CD4-positive, alpha-beta memory T cell (primary cell): ENCODE measurements at places on chromosomes 4 and X. TPM values are rescaled to one million over a fixed set of nuclear protein-coding genes. Genes with fewer than 3 reads are reported as not detected.

- DNase-seq = no peak
- no peaks in the 10 kb centered on the region for H3K27me3 ChIP-seq
- no peaks in the 10 kb centered on the region for H3K4me1 ChIP-seq
- no peaks in the 10 kb centered on the region for H3K36me3 ChIP-seq
These were observed 230.8 kb downstream of the CPE start for GRCh38 chr4:165609653-165610052.

- no peaks in the 10 kb centered on the region for H3K27me3 ChIP-seq
- peaks cover 13% of the 10 kb centered on the region for H3K4me1 ChIP-seq
- H3K36me3 ChIP-seq = no peaks in the 10 kb centered on the region
- H3K27ac ChIP-seq = no peak overlapping the region
These were observed 16.4 kb downstream of the MBNL3 start for GRCh38 chrX:132472397-132472796.

GRCh38 chrX:148593146-148593545 lies 92.7 kb downstream of the AFF2 start:
- no peaks in the 10 kb centered on the region for H3K36me3 ChIP-seq
- H3K4me3 ChIP-seq = no peak overlapping the region
- no peak for DNase-seq

DNA sequence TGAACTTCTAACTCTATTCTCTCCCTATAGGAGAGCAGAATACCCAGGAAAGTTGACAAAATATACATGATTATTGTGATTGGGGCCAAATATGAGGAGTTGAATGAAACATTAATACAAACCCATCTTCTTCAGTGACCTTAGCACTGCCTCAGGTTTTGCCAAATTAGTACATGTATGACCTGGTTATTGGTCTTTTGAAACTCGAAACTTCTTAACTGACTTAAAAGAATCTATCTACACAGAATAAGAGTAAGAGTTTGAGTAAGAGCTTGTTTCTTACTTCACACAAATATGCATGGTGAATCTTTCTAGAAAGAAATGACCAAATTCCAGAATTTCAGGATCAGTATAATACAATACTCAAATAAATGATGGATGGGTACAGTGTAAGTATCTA lies 213.0 kb upstream of the GK2 start:
- H3K36me3 ChIP-seq = no peaks in the 10 kb centered on the region
- H3K27me3 ChIP-seq = no peaks in the 10 kb centered on the region
- no peak for DNase-seq

DNA sequence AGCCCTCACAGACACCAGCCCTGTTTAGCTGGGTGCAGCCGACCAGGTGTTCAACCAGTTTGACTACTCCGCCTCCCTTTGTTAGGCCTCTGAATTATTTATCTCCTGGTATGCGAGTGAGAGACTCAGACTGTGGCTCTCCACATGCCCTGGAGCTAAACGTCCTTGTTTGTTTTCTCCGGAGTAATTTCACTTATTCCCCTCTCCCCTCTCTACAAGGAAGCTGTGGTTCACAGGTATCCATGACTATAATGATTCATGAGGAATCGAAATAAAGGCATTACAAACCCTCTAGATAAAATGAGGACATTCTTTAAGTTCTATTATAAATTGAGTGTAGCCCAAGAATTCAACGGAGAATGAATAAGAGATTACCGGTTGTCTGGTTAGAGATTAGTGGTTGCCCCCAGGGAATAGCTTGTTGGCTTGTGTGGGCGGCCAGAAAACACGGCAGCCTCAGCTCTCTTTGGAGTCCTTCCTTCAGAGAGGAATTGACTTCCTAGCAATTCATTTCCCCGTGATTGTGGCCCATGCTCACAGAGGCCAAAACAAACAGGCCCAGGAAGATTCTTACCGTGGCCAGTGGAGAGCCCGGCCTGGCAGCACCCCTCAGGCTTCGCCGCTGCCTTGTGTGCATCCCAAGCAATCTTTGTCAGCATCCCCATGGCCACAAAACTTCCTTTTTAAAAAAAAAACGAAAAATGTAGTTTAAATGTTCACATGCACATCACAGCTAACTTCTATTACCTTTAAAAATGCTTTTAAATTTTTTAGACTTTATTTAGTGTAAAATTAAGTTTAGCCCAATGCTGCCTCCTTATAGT lies 60.2 kb upstream of the CBR4 start:
- no peaks in the 10 kb centered on the region for H3K27me3 ChIP-seq
- no peak overlapping the region for H3K4me3 ChIP-seq
- DNase-seq = no peak
- H3K36me3 ChIP-seq = no peaks in the 10 kb centered on the region
- H3K4me1 ChIP-seq = no peaks in the 10 kb centered on the region

- H3K36me3 ChIP-seq = no peaks in the 10 kb centered on the region
- H3K4me3 ChIP-seq = no peak overlapping the region
- no peaks in the 10 kb centered on the region for H3K4me1 ChIP-seq
- DNase-seq = no peak
These were observed 96.4 kb upstream of the TTC29 start for GRCh38 chr4:147042046-147042445.

DNA sequence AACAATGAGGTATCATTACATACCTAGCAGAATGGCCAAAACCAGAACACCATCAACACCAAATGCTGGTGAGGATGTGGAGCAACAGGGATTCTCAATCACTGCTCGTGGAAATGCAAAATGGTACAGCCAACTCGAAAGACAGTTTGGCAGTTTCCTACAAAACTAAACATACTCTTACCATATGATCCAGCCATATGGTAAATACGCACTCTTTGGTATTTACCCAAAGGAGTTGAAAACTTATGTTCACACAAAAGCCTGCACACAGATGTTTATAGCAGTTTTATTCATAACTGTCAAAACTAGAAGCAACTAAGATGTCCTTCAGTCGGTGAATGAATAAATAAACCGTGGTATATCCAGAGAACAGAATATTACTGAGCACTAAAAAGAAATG lies 7.8 kb downstream of the CASP3 start:
- peaks cover 17% of the 10 kb centered on the region for H3K36me3 ChIP-seq
- peaks cover 45% of the 10 kb centered on the region for H3K4me1 ChIP-seq
- H3K4me3 ChIP-seq = no peak overlapping the region

- H3K27ac ChIP-seq = no peak overlapping the region
- H3K4me1 ChIP-seq = peaks cover 12% of the 10 kb centered on the region
- no peaks in the 10 kb centered on the region for H3K27me3 ChIP-seq
These were observed 28.6 kb upstream of the KIAA0232 start for GRCh38 chr4:6753891-6754290.

GRCh38 chrX:43267652-43268051 lies 388.4 kb upstream of the MAOA start:
- no peaks in the 10 kb centered on the region for H3K36me3 ChIP-seq
- no peaks in the 10 kb centered on the region for H3K27me3 ChIP-seq
- no peak for DNase-seq
- H3K27ac ChIP-seq = no peak overlapping the region
- H3K4me1 ChIP-seq = no peaks in the 10 kb centered on the region
- no peak overlapping the region for H3K4me3 ChIP-seq

GRCh38 chr4:76125816-76126215 lies 22.4 kb downstream of the NUP54 start:
- H3K27ac ChIP-seq = no peak overlapping the region
- DNase-seq = no peak
- no peaks in the 10 kb centered on the region for H3K27me3 ChIP-seq
- peaks cover 39% of the 10 kb centered on the region for H3K36me3 ChIP-seq
- no peak overlapping the region for H3K4me3 ChIP-seq
- no peaks in the 10 kb centered on the region for H3K4me1 ChIP-seq

GRCh38 chr4:38924353-38924752 lies 56.7 kb downstream of the FAM114A1 start:
- H3K36me3 ChIP-seq = no peaks in the 10 kb centered on the region
- H3K4me3 ChIP-seq = no peak overlapping the region
- H3K27me3 ChIP-seq = no peaks in the 10 kb centered on the region
- no peaks in the 10 kb centered on the region for H3K4me1 ChIP-seq
- H3K27ac ChIP-seq = no peak overlapping the region
- no peak for DNase-seq

DNA sequence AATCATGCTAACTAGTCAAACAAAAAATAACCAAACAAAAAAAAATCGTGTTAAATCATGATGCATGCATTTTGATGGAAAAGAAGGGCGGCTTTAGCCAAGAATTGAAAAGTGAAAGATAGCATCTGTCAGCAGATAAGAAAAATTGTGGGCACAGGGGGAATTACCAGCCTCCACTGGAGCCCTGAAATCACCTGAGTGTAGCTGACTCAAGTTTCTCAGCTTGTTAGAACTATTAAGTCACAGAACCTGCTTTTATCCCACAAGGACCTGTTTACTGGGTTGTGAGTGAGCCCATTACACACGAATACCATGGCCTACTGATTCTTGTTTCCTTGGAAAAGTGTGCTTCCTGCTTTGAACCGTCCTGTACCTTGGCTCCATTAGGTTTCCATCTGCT lies 85.2 kb downstream of the COX18 start:
- no peak overlapping the region for H3K27ac ChIP-seq
- no peaks in the 10 kb centered on the region for H3K27me3 ChIP-seq
- H3K4me1 ChIP-seq = no peaks in the 10 kb centered on the region
- DNase-seq = no peak
- no peaks in the 10 kb centered on the region for H3K36me3 ChIP-seq

GRCh38 chr4:163611182-163611581 lies 116.7 kb downstream of the TMA16 start:
- H3K4me1 ChIP-seq = peaks cover 5% of the 10 kb centered on the region
- DNase-seq = no peak
- no peak overlapping the region for H3K4me3 ChIP-seq
- H3K36me3 ChIP-seq = no peaks in the 10 kb centered on the region

- no peak overlapping the region for H3K27ac ChIP-seq
- H3K36me3 ChIP-seq = no peaks in the 10 kb centered on the region
- no peak for DNase-seq
- no peaks in the 10 kb centered on the region for H3K4me1 ChIP-seq
These were observed 2.2 kb downstream of the KIT start for GRCh38 chr4:54659749-54660535.

- no peak overlapping the region for H3K4me3 ChIP-seq
- H3K4me1 ChIP-seq = no peaks in the 10 kb centered on the region
- H3K36me3 ChIP-seq = no peaks in the 10 kb centered on the region
These were observed 167.3 kb downstream of the SLIT2 start for GRCh38 chr4:20418861-20419451.

GRCh38 chr4:98232202-98232601 lies 29.0 kb upstream of the RAP1GDS1 start:
- no peak overlapping the region for H3K27ac ChIP-seq
- H3K4me3 ChIP-seq = no peak overlapping the region
- no peaks in the 10 kb centered on the region for H3K4me1 ChIP-seq
- H3K27me3 ChIP-seq = no peaks in the 10 kb centered on the region
- H3K36me3 ChIP-seq = no peaks in the 10 kb centered on the region
- DNase-seq = no peak

- H3K27ac ChIP-seq = no peak overlapping the region
- no peak for DNase-seq
- H3K4me1 ChIP-seq = no peaks in the 10 kb centered on the region
- H3K27me3 ChIP-seq = no peaks in the 10 kb centered on the region
These were observed 45.7 kb downstream of the GYG2 start for GRCh38 chrX:2874222-2875135.

The HSFX2 gene
- not detected for total RNA-seq

The USP17L29 gene
- total RNA-seq = not detected

The EREG gene
- not detected for total RNA-seq

The NEXMIF gene
- total RNA-seq = 1.1 TPM

The MAGEA4 gene
- not detected for total RNA-seq

The SRPX2 gene
- total RNA-seq = not detected

The RAB33A gene
- total RNA-seq = 9.7 TPM

The TEX13D gene
- not detected for total RNA-seq

The WNK3 gene
- 0.81 TPM for total RNA-seq
